ENCODE measurements at places on chromosomes 6 and 20.
A peak's percentile ranks its signal among the peaks of the same experiment; 100 is the strongest.

GRCh38 chr6:31405996-31406395 lies 2.6 kb downstream of the MICA start:
- no peak for DNase-seq

DNA sequence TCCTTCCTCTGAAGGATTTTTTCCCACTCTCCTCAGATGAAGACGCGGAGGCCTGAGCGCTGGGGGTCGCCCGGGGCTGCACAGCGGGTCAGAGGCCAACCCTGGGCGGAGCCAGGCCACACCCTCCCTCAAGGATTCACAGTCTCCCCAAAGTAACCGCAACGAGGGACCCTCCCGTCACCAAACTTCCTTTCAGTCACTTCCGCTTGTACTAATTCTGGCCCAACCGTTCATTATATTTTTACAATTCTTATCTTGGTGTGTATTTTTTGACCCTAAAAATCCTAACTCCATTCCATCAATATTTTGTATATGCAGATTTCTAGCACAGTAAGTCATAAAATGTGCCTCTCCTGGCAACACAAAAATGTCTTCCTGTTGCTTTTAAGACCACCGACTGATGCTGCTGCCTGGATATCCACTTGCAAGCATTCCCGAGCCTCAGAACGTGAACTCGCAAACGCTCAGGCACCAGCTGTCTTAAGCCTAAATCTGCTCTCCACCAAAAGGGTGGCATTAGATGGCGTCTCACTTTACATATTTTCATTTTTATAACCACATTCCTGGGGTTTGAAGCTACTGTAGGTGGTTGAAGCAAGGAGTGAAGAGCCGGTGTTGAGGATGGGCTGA lies 128.0 kb downstream of the DLL1 start:
- DNase-seq: peak; percentile 86

DNA sequence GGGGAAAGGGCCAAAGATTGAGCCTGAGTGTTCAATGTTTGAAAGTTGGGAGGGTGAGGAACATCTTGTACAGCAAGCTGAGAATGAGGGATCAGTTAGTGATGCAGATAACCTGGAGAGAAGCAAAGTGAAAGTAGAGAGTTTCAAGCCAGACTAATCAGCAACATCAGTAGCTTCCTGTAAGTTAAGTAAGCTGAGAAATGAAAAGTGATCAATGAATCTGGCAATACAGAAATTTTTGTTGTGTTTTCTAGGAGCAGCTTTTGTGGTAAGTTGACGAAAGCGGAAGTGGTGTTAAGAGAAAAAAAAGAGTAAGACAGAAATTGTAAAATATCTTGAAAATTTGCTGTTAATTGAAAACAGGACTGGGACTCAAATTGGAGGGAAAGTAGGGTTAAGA lies 855.5 kb upstream of the MAP3K7 start:
- no peak for DNase-seq

GRCh38 chr20:46182276-46183200 lies 64.4 kb downstream of the CD40 start:
- DNase-seq: no peak

- DNase-seq: no peak
Measured at GRCh38 chr6:16486661-16487060, 248.3 kb downstream of the GMPR start.

GRCh38 chr6:124676033-124676432 lies 286.2 kb upstream of the RNF217 start:
- no peak for DNase-seq

DNA sequence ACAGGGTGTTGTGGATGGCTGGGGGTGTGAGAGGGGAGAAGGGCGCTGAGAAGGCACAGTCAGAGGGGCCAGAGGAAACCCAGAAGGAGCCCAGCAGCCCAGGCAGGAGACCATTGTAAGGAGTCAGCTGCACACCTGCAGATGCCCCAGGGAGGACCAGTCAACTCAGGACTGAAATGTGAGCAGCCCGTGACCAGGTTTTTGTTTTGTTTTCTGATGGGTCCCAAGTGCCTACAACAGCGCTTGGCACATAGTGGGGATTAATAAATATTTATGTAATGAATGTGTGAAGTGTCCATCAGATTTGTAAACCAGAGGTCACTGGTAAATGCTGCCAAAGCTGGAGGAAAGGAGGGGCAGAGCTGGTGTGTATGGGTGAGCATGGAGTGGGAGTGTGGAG lies 30.2 kb downstream of the TRAM2 start:
- no peak for DNase-seq

- DNase-seq: no peak
Measured at GRCh38 chr6:163877877-163878639, 463.5 kb downstream of the QKI start.

GRCh38 chr6:37323580-37323979 lies 30.2 kb upstream of the RNF8 start:
- no peak for DNase-seq

GRCh38 chr6:128216917-128217316 lies 303.5 kb downstream of the PTPRK start:
- no peak for DNase-seq

GRCh38 chr20:34639755-34640222 lies 37.1 kb downstream of the PIGU start:
- DNase-seq: no peak

DNA sequence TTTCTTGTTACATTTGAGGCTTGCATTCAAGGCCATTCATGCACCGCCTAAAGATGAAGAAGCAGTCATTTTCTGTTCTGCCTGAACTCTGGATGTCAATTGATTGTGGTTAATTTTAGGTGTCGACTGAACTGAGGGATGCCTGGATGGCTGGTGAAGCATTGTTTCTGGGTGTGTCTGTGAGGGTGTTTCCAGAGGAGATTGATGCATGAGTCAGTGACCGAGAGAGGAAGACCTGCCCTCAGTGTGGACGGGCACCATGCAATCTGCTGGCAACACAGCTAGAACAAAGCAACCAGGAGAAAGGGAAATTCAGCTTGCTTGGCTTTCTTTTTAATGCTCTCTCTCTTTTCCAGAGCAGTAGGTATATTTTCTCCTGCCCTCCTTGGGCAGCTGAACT lies 164.1 kb upstream of the ECI2 start:
- DNase-seq: no peak

DNA sequence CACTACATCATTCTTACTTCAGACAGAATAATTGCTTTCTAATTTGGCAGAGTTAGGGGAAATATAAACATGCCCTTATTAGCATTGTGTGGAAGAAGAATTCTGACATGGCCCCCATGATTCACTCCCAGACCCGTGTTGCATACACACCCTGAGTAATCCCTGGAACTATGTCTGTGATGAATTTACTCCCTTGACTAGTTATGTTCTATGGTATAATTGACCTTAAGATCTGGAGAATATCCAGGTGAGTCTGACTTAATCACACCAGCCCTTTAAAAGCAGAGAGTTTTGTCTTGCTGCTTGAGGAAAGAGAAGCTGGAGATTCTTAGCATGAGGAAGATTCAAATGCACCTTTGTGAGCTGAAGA lies 262.9 kb downstream of the SOX4 start:
- no peak for DNase-seq

GRCh38 chr20:55095745-55096400 lies 620.5 kb downstream of the DOK5 start:
- no peak for DNase-seq

- DNase-seq: no peak
Measured at GRCh38 chr6:93420163-93420795, 920 bp upstream of the EPHA7 start.

DNA sequence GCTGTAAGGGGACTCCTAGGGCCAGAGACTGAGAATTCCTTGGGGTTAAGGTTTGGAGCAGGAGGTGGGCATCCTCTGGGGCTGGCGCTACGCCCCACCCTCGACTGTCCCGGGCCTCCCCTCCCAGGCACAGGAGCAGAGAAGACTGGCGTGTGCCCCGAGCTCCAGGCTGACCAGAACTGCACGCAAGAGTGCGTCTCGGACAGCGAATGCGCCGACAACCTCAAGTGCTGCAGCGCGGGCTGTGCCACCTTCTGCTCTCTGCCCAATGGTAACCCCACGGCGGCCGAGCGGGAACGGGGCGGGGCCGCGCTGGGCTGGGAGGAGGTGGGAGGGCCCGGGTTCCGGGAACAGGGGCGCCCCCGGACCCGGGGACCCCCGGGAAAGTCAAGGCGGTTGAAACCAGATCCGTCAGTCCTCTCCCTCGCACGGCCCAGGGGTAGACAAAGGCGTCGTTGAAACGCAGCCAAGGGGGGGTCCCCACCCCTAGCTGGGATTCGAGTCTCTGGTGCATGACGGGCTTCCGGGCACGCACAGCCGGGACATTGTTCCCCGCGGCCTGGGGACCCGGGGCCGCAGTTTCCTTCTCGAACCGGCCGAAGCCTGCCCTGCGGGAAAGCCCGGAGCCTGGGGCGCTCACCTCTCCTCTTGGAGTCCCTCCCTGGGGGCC lies 844 bp downstream of the WFDC2 start:
- no peak for DNase-seq

DNA sequence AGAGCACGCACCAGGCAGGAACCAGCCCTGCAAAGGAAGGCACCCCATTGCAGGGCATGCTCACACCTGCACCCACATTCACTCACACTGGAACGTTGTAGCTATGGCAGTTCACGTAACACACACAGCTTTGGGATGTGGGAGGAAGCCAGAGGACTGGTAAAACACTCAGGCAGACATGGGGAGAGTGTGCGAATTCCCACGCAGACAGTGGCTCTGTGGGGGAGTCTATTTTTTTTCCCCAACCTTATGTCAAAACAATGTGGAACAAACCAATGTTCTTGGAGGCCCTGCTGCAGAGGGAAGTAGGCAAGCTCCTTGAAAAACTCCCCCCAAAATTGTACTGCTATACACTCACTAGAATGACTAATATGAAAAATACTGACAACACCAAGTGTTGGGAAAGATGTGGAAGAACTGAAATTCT lies 91.0 kb downstream of the PPP1R14C start:
- no peak for DNase-seq

GRCh38 chr20:35117196-35117595 lies 24.6 kb upstream of the TRPC4AP start:
- DNase-seq: no peak

DNA sequence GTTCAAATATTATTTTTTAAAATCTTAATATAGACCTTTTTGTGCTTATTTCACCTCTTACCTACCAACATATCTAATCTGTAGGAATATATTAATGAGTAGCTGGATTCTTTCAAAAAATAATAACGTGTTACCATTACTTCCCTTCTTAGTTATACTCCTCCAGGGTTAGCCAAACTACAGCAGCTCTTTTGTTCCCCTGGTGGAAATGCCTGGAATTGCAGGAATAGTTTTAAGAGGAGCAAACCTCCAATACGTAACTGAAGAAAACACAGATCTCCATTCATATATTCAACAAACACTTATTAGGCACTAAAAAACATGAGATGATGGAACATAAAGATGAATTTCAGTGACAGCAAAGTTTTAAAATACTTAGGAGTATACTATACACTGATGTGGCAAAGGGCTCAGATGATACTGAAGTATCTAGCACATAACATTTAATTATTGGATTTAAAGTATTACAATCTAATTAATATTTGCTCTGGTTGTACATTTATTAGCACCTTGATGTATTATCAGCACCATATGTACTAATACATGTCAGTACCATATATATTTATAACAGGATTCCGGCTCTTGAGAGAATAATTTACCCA lies 78.3 kb downstream of the TBX18 start:
- peak; percentile 78 for DNase-seq

GRCh38 chr20:46752728-46753127 lies 43.3 kb downstream of the SLC2A10 start:
- peak; percentile 79 for DNase-seq

DNA sequence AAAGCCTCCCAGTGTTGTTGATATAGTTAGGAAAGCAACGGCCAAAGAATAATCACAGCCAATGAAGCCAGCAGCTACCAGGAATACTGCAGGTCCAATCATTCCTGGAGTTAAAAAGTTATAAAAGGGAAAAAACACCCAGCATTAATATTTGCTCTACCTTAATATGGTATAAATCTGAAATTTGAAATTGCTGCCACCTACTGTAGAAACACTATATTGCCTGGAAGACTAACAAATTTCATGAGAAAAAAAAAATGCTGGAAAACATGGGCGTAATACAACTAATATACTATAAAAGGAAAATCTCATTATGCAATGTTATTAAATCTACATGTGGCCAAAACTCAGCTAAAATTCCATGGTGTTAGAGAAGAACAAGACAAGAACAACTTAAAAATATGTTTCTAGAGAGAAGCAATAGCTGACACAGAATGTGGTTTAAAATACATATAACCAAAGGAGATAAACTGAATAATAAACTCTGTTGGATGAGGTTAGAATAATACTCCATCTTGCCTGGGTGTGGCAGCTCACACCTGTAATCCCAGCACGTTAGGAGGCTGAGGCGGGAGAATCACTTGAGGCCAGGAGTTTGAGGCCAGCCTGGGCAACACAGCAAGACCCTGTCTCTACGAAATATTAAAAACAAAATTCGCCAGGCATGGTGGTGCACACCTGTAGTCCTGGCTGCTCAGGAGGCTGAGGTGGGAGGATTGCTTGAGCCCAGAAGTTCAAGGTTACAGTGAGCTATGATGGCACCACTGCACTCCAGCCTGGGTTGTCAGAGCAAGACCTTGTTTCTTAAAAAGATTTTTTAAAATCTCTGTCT lies 43.1 kb downstream of the SLC17A5 start:
- peak; percentile 65 for DNase-seq

GRCh38 chr20:63561624-63562396 lies 7.9 kb downstream of the FNDC11 start:
- DNase-seq: no peak

DNA sequence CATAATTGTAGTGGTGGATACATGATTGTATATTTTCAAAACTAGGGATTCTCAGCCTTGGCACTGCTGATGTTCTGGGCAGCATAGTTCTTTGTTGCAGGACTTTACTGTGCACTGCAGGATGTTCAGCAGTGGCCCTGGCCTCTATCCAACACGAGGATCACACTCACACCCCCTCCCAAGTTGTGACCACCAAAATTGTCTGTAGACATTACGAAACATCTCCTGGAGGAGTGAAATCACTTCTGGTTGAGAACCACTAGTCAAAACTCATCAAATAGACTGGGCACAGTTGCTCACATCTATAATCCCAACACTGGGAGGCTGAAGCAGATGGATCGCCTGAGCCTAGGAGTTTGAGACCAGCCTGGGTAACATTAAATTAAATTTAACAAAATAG lies 123.1 kb upstream of the CDYL start:
- no peak for DNase-seq

- peak; percentile 92 for DNase-seq
Measured at GRCh38 chr20:62678553-62678952, 30.1 kb upstream of the NTSR1 start.

DNA sequence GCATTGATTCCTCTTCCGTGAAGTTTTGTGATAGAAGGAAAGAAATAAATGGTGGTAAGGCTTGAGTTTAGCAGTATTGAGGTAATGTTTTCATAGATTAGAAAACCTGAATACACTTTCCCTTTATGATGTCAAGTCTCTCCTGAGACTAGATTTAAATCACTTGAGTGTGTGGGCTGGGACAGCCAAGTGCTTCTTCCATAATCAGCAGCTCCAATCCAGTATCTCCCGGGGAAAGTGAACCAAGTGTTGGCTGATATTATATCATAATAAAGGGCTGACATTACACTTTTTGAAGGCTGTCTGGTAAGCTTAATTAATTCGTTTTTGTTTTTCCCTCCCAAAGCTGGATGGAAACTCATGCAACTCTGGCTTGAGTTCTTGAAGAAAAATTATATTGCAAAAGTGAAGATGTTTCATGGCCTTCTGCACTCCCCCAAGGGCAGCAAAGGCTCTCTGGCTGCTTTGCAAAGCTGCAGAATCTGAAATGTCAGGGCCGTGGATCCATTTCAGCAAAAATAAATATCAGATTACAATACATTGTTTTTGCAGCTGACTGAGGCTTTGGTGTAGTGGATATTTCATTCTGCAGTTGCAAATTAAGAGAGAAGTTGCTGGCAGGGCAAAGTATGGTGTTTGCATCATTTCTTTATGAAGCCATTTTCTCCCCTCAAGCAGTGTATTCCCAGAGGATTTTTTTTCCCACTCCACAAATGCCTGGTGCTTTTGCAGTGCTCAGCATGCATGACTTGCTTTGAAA lies 101.2 kb downstream of the MKKS start:
- no peak for DNase-seq

Data from Kasumi-1 (cell line).